ENCODE measurements at places on chromosomes 16 and 17. TPM values are rescaled to one million over a fixed set of nuclear protein-coding genes. Genes with fewer than 3 reads are reported as not detected.

- DNase-seq, result no peak
These were observed 475.6 kb downstream of the CDH13 start for GRCh38 chr16:83102336-83102735.

DNA sequence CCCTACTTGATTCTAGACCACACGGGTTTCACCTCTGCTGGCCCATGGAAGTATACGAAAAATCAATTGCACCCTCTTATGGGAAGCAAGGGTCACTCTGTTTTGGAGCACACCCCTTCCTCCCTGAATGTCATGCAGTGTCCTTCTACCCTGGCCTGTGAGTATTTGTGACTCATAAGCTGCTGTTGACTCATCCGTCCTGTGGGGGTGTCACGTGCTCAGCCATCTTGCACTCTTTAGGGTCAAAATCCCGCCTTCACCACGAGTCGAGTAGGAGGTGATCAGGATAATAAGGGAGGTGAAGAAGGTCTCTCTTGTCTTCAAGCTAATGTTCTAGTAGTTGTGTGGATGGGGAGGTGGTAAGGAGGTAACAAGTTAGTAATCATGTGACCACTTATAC is 341.0 kb upstream of the EEF2KMT start:
- DNase-seq, result no peak

GRCh38 chr17:978103-979093 is 1.2 kb downstream of the NXN start:
- DNase-seq, result no peak

- no peak for DNase-seq
These were observed 70.9 kb upstream of the N4BP1 start for GRCh38 chr16:48680881-48681280.

The FBXW10B gene
- total RNA-seq, result not detected

The OR1F1 gene
- total RNA-seq, result not detected

The PRCD gene
- not detected for total RNA-seq
